ENCODE measurements at places on chromosomes 1 and 21. TPM values are rescaled to one million over a fixed set of nuclear protein-coding genes. Genes with fewer than 3 reads are reported as not detected.

DNA sequence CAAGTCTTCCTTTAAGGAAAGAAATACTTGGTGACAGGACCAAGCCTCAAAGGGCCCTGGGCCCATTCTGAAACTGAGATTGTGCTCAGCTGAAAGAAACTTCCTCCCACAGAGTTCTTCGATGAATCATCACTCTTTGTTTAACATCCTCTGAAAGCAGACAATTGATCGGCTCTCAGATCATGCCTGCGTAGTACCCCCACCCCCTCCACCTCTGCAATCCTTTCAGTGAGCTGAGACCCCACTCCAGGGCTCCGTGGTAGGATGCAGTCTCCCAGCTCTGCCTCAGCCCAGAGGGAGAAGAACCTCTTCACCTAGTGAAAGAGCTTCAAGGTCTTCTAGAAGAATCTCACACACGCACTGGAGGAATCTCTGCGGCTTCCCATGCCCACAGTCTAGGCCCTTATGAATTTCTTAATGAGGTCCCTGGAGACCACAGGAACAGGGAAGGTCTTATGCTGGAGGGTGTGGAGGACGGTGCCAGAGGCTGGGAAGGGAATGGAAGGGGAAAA, 104.9 kb upstream of the SOD1 start:
- DNase-seq, result no peak

DNA sequence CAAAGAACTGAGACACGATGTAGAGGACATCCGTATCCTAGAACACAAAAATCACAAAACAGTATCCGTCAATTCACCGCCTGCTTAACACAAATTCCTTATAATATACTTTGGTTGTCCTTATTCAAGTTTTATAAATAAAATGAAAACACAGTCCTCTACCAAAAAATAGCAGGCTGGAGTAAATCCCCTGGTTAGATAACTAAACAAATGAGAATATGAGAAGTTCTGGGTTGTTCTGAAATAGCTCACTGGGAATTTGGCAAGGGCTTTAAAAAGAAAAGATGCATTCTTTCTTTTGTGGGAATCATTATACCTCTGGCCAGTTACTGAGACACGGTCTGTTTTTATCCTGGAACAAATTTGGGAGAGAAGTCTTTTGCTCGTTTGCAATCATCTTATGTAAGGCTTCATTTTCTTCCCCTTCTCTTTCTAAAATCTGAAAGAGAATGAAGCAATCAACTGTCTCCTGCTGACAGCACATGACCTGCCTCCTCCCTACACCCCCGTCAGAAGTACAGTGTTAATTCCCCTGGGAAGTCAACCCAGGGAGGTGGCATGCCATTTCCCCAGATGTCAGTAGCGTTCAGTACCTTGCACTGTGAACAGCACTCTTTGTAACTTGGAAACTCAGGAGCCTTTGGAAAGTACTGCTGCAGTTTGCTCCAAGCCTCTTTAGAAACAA, 37.1 kb upstream of the RAP1GAP start:
- DNase-seq, result no peak

DNA sequence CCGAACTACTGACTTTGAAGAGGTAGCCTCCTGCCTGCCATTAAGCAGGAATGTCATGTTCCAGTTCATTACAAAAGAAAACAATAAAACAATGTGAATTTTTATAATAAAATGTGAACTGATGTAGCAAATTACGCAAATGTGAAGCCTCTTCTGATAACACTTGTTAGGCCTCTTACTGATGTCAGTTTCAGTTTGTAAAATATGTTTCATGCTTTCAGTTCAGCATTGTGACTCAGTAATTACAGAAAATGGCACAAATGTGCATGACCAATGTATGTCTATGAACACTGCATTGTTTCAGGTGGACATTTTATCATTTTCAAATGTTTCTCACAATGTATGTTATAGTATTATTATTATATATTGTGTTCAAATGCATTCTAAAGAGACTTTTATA, 159.8 kb upstream of the SGIP1 start:
- DNase-seq, result no peak

DNA sequence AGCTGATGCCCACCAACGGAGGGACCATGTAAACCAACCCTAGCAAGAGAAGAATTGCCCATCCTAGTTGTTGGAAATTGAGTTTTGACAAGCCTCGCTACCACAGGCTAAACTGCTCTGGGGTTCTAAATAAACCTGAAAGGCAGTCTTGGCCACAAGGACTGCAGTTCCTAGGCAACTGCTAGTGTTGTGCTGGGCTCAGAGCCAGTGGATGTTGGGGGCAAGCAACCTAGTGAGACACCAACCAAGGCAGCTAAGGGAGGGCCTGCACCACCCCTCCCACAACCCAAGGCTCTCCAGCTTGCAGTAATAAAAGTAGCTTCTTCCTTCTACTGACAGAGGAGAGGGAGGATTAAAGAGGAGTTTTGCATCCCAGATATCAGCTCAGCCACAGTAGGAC, 102.4 kb upstream of the PKN2 start:
- no peak for DNase-seq

TAL1 gene
- total RNA-seq, result 6.5 TPM

- DNase-seq, result no peak
Observed at GRCh38 chr1:9069326-9070100, at the start of gene SLC2A5. TSS of gene SLC2A5 (minus strand) at chr1:9069635. CDS start at chr1:9069536, 99 bp downstream.

DNA sequence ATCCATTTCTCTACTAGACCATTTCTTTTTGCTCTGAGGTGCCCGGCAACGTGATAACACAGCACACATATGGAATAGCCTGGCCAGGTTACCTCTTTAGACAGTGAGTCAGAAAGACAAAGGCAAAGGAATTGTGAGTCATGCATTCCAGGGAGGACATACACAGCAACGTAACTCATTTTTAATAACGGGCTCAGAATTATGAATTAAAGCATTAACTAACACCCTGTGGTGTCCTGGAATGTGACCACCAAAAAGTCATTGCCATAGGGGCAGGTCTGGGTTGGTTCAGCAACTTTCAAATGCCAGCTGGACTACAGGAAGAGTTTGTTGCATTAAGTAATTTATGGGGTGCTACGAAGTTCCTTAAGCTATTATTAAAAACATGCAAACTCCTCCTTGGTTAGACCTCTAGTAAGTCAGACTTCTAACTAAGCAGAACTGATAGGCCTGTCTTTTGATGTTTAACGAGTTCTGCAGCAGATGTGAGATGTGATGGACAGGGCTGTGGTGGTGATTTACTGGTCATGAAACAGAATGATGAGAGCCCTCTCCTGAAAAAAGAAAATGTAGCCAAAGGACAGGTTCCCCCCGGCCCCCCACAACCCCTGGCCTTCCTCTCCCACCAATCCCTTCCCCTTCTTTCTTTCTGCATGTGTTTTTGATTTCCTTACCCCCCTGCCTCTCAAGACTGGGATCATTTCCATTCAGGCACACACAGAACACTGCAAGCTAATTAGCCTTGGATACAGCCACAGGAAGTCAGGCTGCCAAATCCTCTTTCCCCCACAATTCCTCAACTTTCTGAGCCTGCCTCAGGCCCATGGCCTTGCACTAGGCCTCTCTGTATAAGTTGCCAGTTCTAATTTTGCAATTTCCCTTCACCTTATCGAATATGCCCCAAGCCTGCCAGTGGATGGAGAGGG, 88.9 kb upstream of the HAO2 start:
- DNase-seq, result no peak

LCE1E gene
- not detected for total RNA-seq

- DNase-seq, result no peak
Observed at GRCh38 chr1:58927041-58927721, 143.3 kb upstream of the JUN start.

GRCh38 chr1:72438270-72438669, 155.9 kb upstream of the NEGR1 start:
- no peak for DNase-seq

SMIM11 gene
- 2.6 TPM for total RNA-seq

VANGL2 gene
- total RNA-seq, result 8.1 TPM

ZNF687 gene
- total RNA-seq, result 30.3 TPM

GRCh38 chr1:115506924-115507589, 134.7 kb upstream of the VANGL1 start:
- DNase-seq, result peak; percentile 71

GRCh38 chr1:175536921-175537320, 206.5 kb downstream of the TNR start:
- no peak for DNase-seq

CIART gene
- total RNA-seq, result 8.8 TPM

DNA sequence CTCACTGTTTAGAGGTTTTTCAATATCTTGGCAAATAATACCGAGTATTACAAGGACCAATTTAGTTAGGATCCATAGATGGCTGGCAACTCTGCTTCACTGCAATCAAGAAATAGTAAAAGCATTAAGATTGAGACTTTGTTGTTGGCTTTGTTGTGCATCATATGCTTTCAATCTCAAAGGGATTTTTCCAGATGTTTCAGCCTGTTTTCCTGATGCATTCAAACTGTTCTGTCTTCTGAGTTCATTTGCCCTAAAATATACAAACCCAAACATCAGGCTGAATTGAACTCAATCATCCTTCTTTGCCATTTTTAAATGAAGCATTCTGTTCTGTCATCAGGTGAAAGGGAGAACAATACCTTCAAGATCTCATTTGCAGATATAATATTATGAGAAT, 248.7 kb downstream of the TTLL7 start:
- peak; percentile 41 for DNase-seq

DNA sequence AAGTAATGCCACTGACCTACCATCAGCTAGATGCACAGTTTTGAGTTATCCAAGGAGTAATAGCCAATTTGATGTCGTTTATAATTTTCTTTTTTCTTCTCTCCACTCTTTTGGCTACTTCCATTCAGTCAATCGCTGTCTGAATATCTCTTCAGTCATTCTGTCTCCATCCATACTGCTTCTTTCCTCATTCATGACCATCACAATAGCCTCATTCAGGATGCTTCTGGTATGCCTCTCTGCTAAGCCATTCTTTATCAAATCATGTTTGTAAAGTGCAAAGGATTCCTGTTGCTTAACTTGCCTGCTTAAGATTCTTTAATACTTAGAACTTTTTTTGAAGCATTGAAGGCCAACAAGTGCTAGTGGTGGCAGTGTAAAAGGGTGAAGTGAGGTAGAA, 20.2 kb downstream of the TYW3 start:
- no peak for DNase-seq

S100A11 gene
- total RNA-seq, result 835 TPM

GRCh38 chr1:231240531-231240882, 505 bp upstream of the GNPAT start:
- DNase-seq, result no peak

- no peak for DNase-seq
Observed at GRCh38 chr1:63874278-63874880, 100.6 kb downstream of the ROR1 start.
